Fibroblast of the aortic adventitia (primary cell): ENCODE measurements at places on chromosomes 3 and 15.

- DNase-seq, result no peak
These were observed 147.7 kb upstream of the DCBLD2 start for GRCh38 chr3:99049164-99049563.

DNA sequence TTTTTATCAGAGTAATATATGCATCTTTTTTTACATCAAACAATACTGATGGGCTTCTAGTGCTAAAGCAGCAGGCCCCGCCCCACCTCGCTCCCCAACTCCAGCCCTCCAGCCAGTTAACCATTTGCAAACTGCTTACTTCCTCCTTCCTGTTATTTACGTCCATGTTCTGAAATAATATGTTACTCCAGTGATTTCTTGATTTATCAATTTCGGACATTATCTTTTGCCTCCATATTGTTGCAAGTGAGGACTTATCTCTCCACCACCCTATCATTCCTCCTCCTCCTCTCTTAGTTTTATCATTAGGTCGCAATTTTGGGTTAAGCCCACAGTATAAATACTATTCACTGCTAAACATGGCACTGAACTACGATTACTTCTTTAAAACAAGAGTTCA is 39.5 kb downstream of the ZNF710 start:
- DNase-seq, result no peak

DNA sequence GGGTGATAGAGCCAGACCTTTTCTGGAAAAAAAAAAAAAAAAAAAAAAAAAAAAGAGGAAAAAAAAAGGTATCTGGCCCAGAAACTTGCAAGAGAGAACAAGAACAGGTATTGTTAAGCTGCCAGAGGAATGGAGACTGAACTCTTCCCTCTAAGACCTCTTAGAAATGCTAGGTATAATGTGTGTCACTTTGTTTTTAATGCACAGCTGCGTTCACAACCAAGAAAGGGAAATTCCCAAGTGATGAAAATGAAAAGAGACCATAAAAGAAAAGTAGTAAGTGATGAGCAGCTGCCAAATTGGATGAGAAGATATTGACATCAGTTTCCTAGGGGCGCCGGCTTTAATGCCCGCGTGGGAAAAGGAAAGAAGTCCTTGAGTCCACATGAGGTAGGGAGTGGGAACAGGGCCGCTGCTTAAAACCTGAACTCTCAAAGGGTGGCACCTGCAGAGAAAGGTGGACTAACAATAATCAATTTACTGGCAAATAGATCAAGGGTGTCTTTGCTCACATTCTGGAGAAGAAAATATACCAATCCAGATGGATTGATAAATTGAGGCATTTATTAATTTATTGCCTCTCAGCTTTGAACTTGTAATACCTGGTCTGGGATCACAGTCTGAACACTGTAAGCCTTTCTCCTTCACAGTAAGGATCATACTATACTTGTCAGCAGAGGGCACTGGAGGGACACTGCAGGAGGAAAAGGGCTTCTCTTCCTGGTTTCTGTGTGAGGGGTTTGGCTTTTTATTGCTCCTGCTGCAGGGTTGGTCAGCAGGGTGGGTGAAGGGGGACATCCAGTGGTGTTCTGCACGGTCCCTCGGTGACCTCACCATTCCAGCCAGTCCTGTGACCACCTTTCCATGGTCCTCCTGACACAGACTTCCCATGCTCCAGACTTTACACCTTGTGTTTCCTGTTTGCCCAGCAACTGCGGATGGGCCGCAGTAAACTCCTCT is 131.6 kb downstream of the AQP9 start:
- DNase-seq, result peak; percentile 74

GRCh38 chr3:40793730-40794129 is 269.0 kb downstream of the ZNF621 start:
- no peak for DNase-seq

DNA sequence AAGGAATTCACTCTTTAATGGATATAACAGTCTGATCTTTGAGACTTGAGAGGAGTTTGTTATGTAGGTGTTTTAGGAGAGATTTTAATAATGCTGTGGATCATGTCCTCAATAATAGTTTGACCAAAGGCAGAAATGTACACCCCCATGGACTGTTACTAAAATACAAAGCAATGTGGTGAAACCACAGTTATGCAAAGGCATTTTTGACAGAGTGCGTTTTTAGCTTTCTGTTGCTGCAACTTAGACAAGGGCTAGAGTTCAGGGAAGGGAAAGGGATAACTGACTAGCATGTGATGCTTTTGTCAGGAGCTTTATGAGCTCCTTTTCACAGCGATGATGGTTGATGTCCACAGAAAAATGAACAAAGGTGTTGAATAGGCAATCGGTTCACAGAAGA is 3.6 kb upstream of the STARD5 start:
- DNase-seq, result peak; percentile 84

- DNase-seq, result no peak
These were observed 9.7 kb upstream of the SCAANT1 start for GRCh38 chr3:63921741-63922482.

GRCh38 chr15:92053753-92054316 is 200.3 kb downstream of the SLCO3A1 start:
- no peak for DNase-seq

DNA sequence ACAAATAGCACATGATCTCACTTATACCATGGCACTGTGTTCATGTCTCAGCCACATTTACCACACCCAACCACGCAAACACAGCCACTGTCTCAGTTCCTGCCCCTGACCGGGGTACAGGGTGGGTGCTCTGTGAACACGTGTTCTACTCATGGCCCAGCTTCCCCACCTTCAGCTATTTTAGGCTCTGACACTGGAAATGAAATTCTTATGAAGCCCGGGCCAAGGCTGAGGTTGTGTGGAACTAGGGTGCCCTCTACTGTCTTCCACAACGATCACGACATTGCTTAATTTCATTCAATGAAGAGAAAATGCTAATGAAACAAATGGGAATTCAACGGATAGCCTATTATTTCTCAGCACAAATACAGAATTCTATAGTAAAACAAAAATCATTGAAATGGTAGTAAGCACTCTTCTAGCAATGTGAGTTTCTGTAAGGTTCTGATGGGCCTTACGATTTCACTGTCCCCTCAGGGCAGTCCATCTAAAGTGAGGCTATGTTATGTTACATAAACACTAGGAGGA is 2.1 kb upstream of the GABRA5 start:
- peak; percentile 42 for DNase-seq

DNA sequence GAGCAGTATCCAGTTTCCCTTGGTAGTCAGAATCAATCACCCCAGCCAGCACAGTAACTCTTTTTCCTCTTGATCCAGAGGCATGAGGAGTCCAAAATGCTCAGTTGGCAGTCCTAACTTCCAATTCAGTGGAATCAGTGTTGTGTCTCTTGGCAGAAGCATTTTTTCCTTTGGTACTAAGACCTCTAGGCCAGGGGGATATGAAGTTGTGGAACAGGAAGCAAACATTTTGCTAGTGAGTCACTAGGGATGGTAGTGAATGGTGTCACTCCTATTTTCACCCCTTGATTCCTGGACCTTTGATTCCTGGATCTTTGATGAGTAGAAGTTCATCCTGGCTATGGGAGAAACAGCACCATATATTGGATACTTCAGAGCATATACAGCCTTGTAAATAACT is 70.5 kb upstream of the ALDH1A3 start:
- DNase-seq, result peak; percentile 28

GRCh38 chr15:76501726-76502125 is 165.2 kb downstream of the ISL2 start:
- DNase-seq, result peak; percentile 1

- no peak for DNase-seq
These were observed 108.2 kb upstream of the KBTBD8 start for GRCh38 chr3:66889750-66890494.

- DNase-seq, result peak; percentile 99
These were observed 160.5 kb upstream of the CCDC54 start for GRCh38 chr3:107216711-107217110.

DNA sequence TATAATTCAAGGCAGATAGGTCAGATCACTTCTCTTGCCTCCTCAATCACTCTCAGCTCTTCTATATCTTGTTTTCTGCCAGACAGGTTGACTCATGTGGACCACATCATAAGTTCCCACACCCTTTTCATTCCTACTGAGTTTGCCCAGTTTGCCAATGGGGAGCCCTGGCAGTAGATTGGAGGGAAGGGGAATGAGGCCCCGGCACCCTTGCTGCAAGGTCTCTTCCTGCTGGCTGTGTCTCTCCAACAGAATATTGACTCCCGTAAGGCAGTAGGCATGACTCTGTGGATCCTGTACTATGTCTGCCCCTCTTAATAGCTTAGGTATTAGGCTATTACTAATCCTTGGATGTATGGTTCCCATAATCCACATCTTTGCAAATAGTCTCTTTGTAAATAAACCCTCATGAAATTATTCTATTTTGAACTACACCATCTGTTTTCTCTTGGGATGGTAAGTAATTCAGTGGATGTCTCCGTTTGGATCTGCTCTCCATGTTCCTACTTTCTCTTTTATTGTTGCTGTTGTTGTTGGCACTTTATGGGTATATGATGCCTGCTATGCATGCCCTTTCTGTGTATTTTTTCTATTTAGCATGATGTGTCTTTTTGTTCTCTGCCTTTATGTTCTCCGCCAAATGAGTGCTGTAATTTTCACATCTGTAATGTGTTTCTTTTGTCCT is 65.5 kb upstream of the DCBLD2 start:
- DNase-seq, result no peak

GRCh38 chr3:32869513-32870047 is 51.8 kb downstream of the TRIM71 start:
- DNase-seq, result no peak

- DNase-seq, result no peak
These were observed 10.6 kb downstream of the XXYLT1 start for GRCh38 chr3:195260280-195260905.

DNA sequence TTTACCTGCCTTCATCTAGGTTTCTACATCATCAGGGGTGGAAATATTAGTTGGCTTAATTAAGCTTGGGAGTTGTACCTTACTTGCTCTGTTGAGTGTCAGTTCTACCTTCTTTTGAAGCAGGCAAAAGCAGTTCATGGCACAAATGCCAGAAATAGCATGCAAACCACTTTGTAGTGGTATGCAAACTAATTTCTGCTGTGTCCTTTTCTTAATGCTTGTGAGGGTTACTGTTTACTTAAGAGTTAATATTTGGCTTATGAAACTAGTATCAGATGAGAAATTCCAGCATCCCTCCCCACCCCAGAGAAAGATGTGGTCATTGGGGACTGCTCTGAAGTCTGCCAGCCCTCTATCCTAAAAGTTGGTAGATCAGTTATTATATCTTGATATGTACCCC is 7.1 kb downstream of the ATP2C1 start:
- DNase-seq, result no peak

DNA sequence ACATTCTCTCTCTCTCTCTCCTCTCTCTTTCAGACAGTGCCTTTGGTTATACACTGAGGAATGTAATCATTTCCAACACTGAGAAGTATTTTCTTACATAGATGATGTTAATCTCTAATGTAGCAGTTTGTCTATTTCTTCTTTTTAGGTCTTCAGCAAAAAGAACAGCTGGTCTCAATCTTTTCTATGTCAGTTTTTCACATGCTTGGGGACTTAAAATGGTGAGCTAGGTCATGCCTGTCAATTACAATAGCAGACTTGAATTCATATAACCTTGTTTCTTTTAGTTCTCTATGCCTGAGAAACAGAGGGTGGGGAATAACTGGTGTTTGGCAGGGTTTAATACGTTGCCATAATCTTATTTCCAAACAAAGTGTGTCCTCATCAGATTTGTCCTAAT is 786.2 kb downstream of the SQOR start:
- DNase-seq, result no peak

DNA sequence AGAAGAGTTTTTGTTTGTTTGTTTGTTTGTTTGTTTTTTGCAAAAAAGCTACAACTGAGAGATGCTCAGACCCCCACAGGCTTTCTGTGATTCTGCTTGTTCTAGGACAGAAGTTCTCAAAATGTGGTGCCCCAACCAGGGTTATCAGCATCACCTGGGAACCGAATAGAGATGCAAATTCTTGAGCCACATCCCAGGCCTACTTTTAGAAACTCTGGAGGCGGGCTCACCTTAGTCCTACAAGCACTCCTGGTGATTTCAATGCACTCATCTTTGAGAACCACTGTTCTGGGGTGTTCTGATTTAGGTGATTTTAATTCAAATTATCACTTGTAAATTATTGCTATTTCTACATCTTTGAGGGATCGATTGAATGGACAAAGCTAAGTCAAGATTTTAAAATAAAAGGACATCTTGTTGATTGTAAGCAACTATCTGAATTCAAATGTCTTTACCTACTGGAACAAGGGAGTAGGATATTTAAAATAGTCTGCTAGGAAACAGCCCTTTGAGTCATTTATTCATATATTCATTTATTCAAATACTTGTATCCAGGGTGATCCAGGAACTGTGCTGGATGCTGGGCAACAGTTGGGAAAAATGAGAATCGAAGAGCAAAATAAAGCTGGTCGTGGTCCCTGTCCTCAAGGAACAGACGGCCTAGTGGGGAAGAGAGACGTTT is 44.7 kb upstream of the CADPS start:
- DNase-seq, result no peak

DNA sequence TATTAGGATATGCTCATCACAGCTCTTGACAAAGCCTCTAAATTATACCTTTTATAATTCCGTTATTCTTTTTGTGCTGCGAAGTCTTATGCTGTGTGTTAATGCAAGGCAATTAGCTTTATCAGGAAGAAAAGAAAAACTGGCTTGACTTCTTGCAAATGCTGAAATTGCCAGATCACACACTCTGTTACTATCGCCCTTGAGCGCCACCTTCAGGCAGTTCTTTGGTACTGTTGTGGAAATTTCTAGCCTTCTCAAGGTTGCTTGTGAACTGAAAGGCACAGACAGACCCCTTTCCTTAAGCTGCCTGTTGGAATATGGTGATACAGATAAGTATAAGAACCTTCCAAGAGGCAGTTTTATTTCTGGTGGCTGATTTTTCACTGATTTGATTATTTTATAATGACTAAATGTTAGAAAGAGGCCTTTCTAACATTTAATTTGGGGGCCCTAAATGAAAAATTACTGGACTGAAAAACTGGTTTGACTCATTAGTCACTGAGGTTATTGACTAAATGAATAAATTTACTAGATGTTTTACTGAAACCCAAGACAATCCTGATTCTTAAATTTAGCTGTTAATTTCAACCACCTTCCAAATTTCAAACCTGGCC is 126.2 kb upstream of the RASGRP1 start:
- DNase-seq, result peak; percentile 80

DNA sequence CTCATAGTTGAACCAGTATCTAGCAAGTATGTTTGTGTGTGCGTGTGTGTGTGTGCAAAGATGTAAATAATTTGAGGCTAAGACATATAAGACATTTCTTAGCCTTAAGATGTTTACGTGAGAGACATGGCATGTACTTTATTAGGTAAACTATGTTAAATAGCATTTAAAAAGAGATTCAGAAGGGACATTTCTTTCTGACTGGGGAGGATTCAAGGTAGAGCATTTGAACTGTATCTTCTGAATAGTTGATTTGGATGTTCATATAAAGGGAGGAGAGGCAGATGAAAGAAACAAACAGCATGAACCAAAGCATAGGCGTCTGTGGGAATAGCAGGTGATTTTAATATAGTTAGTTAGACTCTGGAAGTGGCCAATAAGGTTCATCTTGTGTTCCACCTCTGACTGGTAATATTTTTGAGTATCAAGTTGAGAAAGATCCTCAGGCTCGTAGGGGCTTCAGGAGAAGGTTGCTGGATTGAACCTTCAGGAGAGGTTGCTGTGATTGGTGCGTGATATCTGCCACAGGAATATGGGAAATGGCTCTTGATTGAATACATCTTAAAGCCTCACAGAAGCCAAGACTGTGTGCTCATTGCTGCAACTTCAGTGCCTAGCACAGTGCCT is 12.6 kb downstream of the NFKBIZ start:
- peak; percentile 22 for DNase-seq

GRCh38 chr3:161991901-161992540 is 495.4 kb downstream of the OTOL1 start:
- DNase-seq, result no peak
